ENCODE measurements at places on chromosomes 12 and 14. TPM values are rescaled to one million over a fixed set of nuclear protein-coding genes. Genes with fewer than 3 reads are reported as not detected.

DNA sequence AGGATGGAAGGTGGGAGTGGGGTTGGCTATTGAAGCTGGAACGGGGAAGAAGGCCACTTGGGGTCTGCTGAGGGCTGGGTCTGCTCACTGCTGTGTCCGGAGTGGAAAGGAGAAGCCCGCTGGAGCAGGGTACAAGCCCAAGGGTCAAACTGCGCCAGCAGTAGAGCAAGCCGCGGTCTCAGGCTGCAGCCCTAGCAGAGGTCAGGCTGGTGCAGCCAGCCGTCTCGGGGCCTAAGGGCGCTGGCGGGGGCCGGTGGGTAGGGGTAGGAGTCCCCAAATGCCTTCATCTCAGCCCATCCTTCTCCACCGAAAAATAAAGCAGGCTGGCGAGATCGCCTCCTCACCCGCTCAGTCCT, 718 bp upstream of the JDP2 start:
- no peak for DNase-seq

DNA sequence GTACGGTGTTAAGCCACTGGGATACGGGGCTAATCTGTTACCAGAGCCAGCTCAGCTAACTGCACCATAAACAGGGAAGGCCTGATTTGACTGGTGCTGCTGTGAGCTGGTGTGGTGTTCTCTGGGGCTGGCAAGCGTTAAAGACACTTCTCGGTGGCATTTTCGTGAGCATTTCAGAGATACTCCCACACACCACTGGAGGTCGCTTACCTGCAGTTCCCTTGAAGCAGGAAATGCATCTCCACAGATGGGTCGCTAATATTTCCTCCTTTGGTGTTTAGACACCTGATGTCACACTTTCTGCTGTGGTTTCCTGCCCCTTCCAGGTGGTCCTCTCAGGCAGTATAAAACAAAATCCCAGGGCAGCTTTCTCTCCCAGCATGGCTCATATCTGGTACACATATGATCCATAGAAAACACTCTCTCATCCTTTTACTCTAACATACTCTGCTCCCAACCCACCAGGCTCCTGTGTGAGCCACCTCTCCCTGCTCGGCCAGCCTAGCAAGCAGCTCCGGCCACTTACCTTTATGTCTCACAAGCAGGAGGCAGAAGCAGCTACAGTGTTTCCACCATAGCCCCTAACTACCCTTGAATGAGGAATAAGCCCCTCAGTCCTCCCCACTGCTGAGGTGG, 129.9 kb upstream of the GRIN2B start:
- no peak for DNase-seq

DNA sequence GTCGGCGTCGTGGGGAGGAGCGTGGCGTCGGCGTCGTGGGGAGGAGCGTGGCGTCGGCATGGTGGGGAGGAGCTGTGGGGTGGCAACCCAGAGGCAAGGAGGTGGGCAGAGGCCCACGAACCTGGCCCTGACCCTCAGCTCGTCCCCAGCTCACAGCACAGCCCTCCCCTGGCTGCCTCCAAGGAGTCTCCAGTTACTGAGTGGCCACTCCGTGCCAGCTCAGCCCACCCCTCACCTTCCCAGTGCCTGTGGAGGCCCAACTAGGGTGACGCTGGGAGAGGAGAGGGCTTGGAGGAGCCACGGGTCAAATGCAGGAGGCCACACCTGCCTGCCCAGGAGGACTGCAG, 5.8 kb downstream of the ADSS1 start:
- DNase-seq, result no peak

DNA sequence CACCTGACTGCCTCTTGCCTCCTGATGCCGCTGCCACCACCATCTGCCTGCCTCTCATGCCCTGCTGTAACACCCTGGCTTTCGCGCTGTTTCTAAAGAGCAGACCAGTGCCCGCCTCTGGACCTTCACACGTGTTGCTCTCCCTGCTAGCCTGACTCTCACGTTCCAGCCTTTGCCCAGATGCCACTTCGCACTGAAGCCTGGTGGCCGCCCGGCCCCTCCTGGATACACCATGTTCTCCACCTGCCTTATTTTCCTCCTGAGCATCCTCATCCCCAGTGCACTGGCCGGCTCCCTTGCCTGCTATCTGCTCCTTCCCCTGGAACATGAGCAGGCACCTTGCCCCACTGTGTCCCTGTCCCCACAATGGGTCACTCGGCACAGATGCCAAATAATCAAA, 146.5 kb downstream of the PIWIL1 start:
- DNase-seq, result no peak

DNA sequence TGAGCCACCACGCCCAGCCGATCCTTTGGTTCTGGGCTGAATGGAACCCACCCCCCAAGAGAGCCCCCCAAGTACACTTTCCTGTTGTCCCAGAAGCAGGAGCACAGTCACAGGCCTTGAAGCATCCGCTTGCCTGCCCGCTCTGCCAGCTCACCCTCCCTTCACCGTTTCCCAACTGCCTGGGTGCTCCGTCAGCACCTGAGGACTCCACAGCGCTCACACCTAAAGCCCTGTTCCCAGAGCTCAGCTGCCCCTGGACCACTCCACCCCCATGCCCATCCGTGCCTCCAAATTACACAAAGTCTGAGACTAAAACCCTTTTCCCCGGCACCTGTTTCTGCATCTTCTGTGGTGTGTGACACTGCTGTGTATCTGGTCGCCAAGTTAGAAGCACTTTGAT, 44.3 kb upstream of the TRAF3 start:
- no peak for DNase-seq

GRCh38 chr12:15555446-15555845, 233.1 kb downstream of the PTPRO start:
- DNase-seq, result no peak

GRCh38 chr14:66311990-66312389, 174.2 kb upstream of the CCDC196 start:
- no peak for DNase-seq

- no peak for DNase-seq
These were observed 42.8 kb downstream of the GNS start for GRCh38 chr12:64716371-64716770.

- DNase-seq, result peak; percentile 62
These were observed 2.4 kb downstream of the DHH start for GRCh38 chr12:49092086-49092815.

DNA sequence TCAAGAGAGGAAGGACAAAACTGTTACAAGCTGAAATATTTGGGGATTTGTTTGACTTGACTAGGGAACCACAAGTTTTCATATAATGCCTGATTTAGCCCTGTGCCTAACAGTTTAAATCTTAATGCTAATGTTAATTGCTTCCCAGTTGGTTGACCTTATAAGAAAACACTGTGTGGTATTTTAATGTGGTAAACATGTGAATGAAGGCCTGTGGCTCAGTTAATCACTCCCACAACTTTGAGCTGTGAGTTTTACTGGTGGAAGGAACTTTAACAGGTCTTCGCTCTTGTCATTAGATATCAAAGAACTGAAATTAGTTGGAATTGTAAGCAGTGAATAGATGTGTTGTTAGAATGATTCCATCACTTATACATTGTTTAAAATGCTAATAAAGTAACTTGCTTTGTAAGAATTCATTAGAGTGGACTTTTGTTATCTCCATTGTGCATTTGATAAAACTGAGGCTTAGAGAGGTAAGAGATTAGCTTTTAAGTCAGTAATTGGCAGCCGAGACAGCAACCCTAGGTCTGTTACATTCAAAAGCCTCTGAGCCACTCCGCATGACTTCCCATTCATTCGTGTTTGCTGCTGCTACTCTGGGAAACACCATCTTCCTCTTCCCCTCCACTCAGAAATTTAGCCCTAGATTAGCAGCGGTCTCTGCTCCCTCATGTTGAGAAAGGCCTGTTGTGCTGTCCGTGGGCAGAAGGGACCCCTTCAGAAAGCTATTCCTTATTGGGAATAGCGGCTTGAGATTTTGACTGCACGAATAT, 1.0 kb upstream of the TBK1 start:
- DNase-seq, result peak; percentile 23

DNA sequence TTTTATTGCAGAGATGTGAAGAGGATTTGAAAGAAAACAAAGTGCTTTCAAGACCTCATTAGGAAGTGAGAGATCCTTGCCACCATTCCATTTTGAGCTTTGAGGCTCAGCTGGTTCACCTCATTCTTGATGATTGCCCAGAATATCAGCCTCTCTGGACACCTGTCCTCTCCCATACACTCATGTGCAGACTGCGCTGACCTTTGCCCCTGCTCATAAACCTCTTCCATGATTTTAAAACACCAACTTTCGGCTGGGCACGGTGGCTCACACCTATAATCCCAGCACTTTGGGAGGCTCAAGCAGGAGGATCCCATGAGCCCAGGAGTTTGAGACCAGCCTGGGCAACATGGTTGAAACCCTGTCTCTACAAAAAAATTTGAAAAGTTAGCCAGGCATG, 8.9 kb downstream of the COX14 start:
- DNase-seq, result no peak

DNA sequence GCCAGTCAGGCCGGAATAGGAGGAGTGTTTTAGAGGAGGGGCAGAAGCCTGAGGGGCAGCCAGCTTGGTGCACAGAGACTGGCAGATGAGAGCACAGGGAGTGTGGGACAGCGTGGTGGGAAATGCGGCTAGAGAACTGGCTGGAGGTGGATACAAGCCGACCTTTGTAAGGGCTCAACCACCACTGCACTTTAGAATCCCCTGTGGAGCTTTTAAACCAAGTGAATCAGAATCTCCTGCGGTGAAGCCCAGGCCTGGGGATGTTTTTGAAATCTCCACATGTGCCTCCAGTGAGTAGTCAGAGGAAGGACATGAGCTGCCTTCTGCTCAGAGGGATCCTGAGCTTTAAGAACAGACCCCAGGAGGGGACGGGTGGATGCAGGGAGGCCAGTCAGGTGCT, 10.9 kb upstream of the PCED1B start:
- DNase-seq, result no peak

DNA sequence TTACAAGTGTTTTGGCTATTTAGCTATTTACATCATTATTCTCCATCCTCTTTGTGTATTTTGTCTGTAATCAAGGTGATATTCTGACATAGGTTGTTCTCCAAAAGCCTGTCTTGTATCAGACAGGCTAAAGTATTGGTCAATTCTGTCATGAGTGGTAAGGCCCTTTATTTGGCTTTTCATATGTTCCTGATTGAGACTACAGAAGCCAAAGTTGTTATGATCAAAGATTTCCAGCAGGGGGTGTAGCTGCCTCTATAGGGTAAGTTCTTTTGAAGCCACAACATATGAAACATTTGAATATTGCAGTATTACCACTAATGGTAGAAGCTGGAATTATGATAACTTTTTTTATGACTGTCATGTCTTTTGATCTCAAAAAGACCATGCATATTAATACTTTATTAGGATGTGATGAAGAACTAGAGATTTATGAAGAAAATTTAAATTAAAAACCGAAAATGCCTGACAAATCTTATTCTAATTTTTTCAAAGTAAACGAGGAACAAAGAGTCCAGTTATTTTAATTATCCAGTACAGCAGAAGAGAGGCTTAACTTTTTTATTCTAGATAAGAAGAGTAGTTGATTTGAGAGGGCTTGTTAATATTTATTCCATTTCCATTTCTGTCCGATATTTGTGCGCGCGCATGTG, 3.4 kb upstream of the ARHGAP5 start:
- DNase-seq, result peak; percentile 85

- no peak for DNase-seq
These were observed 20.1 kb downstream of the SLC6A13 start for GRCh38 chr12:242496-242895.

- no peak for DNase-seq
These were observed 98.1 kb downstream of the GALC start for GRCh38 chr14:87894920-87895319.

DNA sequence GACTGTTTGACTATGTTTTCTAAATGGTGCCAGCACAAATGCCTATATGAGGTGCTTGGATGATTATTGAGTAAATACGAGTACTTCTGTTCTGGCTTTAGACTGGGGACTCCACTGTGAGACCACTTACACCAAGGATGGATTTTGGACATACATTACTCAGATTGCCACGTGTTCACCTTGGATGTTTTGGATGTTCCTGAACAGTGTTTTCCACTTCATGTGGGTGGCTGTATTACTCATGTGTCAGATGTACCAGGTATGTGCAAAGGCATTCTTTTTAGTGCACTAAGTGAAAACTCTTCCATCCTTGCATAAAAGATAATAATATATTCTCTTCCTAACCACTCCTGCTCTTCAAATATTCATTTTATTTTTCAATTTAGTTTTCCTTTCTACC, 30.7 kb downstream of the CSRP2 start:
- no peak for DNase-seq

- no peak for DNase-seq
These were observed 10.4 kb downstream of the WDR20 start for GRCh38 chr14:102150083-102150482.

DNA sequence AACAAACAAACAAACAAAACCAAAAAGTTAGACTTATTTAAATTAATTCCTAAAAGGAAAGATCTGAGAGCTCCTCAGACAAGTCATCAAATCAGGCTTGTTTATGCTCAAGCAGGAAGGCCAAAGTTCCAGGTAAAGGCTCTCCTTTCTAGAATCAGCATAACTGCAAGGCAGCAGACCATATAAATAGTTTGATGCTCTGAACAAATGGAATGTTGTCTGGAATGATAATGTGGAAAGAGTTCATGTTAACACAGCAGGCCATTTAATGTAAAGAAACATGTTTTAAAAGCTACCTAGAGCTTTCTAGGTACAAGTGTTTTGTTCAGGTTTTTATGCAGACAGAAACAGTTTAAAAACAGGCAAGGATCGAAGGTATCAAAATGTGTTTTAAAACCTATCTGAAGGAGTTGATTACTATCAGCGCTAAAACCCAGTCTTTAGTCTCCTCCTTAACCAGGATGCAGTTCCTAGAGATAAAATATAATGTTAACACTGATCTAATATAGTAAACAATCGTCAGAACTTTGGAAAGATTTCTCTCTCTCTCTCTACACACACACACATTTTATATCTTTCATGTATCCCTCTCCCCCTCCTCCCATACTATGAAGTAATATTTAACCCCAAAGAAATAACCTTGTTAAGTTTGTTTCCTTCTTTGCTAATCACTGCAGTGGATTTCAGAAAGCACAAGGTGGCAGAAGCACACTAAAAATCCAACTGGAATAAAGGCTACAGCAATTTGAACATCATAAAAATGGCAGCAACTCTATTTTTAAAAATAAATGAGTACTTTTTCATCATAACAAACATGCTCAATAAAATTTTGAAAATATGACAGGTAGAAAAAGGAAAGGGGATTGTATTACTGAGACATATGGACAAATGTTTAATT, 135.5 kb downstream of the PAWR start:
- peak; percentile 79 for DNase-seq

Gene ATF7IP
- total RNA-seq, result 72.4 TPM

Gene PPP1R1A
- not detected for total RNA-seq

Gene DHRS2
- 0.44 TPM for total RNA-seq

Gene VDR
- 0.48 TPM for total RNA-seq

Gene ST8SIA1
- total RNA-seq, result not detected

Gene LBHD2
- not detected for total RNA-seq

Gene RHOJ
- 177 TPM for total RNA-seq

Gene OR6C2
- total RNA-seq, result not detected

Gene DNAI7
- total RNA-seq, result not detected

Gene LRFN5
- total RNA-seq, result not detected

Gene TPH2
- total RNA-seq, result not detected

Gene LRTM2
- not detected for total RNA-seq

Gene ASCL4
- total RNA-seq, result not detected

Gene SLC48A1
- total RNA-seq, result 20.3 TPM

Gene GPRC5D
- not detected for total RNA-seq

Gene BMP4
- total RNA-seq, result 201 TPM

Gene GNG2
- total RNA-seq, result not detected

Gene FGF6
- not detected for total RNA-seq

Gene NFE2
- not detected for total RNA-seq
